ENCODE measurements at places on chromosomes 12 and 14.
A peak's percentile ranks its signal among the peaks of the same experiment; 100 is the strongest.

DNA sequence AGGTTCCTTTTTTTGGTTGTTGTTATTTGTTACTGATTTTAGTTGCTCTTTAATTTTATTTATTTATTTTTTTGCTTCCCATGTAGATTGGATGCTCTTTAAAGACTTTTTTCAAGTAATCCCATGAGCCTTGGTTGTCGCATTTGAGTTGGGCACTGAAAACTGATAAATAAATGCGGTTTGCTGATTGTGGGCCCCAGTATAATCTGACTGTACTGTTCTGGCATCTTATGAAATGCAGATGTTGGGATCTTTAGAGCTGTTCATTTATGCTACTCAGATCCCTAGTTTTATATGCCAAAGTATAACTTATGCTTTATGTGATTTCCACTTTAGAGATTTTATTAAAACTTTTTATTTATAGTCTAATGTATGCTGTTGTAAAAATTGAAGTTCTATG, 33.3 kb downstream of the WNK1 start:
- DNase-seq = no peak

DNA sequence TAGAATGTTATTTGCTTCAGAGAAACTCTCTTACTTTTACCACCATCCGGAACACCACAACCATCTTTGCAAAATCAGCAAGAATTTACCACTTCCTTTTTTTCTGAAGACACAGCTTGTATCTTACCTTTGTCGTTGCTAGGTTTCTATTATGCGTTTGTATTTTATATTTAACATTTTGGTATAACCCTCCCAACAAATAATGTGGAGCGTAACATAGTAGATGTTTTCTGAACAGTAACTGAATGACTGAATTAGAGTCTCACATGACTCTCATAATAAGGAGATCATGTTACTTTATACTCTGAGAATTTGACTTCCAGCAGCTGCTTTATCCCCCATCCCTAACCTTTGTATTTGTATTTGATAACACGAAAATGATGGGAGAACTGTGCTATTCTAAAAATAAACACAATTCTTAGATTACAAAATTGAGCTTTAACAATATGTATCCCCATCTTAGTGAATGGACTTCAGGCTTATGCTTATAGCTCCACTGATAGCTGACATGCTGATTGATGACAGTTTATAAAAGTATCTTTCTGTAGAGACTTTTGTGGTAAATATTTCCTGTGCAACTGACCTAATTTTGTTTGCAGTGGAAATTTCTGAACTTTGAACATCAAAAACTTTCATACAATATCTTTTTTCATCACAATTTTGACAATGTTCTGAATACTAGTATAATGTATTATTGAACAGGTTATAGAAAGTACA, 7.9 kb upstream of the KLRB1 start:
- no peak for DNase-seq

DNA sequence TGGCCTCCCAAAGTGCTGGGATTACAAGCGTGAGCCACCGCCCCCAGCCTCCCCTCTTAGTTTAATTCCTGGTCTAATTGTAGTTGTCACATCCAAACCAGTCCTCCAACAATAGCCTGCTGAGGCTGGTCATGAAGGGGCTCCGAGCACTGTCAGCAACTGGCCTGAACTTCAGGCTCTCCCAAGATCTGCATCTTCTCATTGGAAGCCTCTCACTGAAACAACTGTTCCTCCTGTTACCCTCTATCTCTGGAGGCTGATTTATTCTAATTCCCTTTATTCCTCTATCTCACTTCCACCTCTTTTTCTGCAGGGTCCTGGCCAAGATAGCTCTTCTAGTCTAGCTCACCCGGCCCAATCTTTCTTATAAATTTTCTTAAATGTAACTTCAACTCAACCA, 89.4 kb downstream of the DUSP16 start:
- DNase-seq = no peak

DNA sequence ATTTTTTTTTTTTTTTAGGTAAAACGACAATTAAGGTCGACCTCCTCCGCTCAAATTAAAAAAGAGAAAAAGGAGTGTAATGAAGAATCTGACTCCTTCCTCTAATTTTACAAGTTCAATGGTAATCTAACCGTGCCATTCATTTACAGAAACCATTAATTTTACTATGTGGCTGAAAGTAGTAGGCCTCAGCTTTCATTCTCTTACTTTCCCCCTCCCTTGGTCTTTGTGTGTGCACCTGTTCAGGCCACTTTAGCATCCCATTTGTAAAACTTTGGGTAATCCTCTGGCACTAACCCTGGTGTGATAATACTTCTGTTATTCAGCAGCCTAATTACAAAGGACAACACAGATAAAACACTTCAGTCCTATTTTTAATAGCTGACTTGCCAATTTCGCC, 128.1 kb downstream of the ASCL1 start:
- DNase-seq = no peak

- no peak for DNase-seq
Measured at GRCh38 chr12:39062266-39062996, 157.0 kb upstream of the CPNE8 start.

DNA sequence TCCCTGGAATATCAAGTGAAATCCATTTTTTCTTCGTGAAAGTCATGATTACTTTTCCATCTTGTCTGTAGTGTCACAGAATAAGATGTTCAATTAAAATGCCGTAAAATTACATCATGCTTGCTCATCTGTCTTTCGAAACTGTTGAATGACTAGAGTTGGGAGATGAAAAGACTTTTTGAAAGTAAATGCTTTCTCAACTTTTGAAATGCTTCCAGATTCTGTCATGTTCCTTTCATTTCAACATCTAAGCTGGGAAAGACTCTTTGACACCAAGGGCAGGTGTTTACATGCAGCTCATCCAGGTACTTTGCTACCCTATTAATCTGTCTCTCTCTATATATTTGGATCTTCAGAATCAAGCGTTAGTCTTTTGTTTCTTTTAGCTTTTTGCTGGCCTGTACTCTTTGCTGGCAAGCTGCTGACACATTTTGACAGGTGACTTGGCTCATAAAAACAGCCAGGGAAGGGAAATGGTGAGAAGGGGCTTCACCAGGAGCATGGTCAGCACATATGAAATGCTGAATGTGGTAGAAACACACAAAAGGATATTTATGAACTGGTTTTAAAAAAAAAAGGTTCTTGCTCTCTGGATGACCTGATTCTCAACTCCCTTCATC, 77.0 kb upstream of the METAP2 start:
- DNase-seq = no peak

DNA sequence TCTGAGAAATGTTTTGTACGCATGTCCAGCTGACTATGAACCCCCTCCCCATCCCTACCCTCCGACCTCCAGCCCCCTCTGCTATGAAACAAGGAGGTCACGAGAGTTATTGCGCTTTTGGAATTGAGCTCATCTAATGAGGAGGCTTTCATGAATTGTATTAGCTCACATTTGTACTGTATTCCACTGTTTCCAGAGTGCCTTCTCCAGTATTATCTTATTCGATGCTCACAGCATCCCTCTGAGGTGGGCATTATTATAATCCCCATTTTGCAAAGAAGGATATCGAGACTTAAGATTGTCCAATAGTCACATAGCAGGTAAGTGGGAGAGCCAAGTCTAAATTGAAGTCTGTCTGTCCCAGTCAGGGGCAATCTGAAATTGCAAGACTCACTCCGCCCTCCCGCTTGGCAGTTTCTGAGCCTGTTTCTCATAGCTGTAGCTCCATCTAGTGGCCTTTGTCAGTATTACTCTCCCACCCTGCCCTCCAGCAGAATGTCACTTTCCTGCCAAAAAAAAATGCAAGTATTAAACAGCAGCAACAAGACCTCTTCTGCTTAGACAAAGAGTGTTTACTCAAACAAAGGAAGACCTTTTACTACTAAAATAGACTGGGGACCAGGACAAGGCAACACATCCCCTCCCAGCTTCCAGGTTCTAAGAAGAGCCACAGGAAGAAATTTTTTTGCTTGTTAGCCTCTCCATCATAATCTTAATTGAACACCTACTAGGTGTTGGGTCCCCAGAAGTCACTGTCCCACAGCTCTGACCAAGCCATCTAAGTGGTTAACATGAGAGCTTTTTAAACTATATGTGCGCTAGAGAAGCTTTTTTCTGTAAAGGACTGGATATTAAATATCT, 48.6 kb upstream of the TMEM233 start:
- DNase-seq = peak; percentile 59

GRCh38 chr14:50031602-50032313, 84.6 kb downstream of the VCPKMT start:
- DNase-seq = no peak

GRCh38 chr12:11749943-11750690, 100.6 kb downstream of the ETV6 start:
- no peak for DNase-seq

- DNase-seq = no peak
Measured at GRCh38 chr12:112179341-112179740, 54.0 kb downstream of the TRAFD1 start.

GRCh38 chr12:63150713-63151622, at the start of gene AVPR1A:
Gene AVPR1A, minus strand, starts transcription at chr12:63151201. Its CDS starts 365 bp downstream, at chr12:63150836.
- no peak for DNase-seq

Data from Panc1 (cell line).